Retina (tissue), 1 donor: ENCODE measurements at places on chromosomes 6 and 20.

GRCh38 chr6:20810727-20811108 is 276.5 kb downstream of the CDKAL1 start:
- no peak for DNase-seq

DNA sequence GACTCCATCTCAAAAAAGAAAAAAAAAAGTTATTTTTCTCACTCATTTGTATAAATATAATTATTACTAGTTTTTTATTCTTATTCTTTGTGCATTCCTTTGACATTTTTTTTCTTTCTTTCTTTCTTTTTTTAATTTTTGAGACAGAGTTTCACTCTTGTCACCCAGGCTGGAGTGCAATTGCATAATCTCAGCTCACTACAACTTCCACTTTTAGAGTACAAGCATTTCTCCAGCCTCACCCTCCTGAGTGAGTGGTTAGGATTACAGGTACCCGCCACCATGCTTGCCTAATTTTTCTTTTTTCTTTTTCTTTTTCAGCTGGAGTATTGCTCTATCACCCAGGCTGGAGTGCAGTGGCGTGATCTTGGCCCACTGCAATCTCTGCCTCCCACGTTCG is 51.4 kb upstream of the JARID2 start:
- no peak for DNase-seq

GRCh38 chr6:74420221-74420620 is 724.2 kb downstream of the CD109 start:
- no peak for DNase-seq

GRCh38 chr6:63839485-63839884 is 203.9 kb downstream of the PHF3 start:
- no peak for DNase-seq

- DNase-seq: peak; percentile 72
Measured at GRCh38 chr6:19719691-19720128, 117.5 kb upstream of the ID4 start.

- peak; percentile 62 for DNase-seq
Measured at GRCh38 chr20:1185790-1186334, 1.1 kb upstream of the TMEM74B start.

- DNase-seq: no peak
Measured at GRCh38 chr6:132446855-132447241, 45.6 kb upstream of the MOXD1 start.

GRCh38 chr6:158064725-158065251 is 83.1 kb downstream of the SYNJ2 start:
- no peak for DNase-seq

DNA sequence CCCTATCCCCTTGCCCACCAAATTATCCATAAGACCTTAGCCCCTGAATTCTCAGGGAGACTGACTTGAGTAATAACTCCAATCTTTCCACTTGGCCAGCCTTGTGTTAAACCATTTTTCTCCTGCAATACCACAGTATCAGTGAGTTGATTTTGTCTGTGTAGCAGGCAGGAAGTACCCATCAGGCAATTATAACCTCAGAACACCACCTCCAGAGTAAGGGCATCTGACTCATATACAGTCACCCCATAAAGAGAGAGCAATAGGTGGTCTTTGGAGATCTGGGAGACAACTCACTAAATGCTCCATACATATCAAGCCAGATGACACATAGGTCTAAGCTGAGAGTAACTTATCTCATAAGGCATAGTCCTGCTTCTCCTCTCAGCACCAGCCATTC is 83.7 kb downstream of the FILIP1 start:
- no peak for DNase-seq

- DNase-seq: no peak
Measured at GRCh38 chr6:109772883-109773431, 81.9 kb downstream of the FIG4 start.

DNA sequence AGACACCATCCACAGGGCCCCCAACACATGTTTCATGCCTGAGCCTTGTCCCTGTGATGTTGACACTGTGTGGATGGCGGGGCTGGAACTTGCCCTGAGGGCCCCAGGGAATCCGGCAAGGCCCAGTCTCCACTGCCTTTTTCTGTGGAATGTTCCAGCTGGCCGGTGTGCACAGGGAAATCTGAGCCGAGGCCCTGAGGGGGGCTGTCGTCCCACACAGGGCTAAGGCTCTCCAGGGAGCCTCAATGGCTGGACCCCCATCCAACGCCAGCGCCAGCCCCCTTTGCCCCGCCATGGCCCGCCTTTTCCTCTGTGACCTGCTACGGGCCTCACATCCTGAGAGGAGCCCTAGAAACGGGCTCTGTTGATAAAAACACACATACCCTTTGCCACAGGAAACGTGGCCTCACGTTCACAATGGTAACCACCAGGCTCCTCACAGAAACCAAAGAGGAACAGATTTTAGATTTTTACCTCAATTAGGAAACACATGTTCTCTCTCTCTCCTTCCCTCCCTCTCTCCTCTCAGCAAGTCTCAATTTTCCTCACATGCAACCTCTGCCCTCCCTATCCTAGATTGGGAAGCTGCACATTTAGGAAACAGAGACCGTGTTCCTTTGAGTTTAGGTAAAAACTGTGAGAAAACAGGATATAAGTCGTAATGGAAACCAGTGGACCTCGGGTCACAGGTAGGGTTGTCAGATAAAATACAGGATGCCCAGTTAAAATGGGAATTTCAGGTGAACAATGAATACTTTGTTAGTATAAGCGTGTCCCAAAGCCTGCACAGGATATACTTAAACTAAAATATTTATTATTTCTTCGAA is 13.7 kb upstream of the ZNF831 start:
- no peak for DNase-seq

DNA sequence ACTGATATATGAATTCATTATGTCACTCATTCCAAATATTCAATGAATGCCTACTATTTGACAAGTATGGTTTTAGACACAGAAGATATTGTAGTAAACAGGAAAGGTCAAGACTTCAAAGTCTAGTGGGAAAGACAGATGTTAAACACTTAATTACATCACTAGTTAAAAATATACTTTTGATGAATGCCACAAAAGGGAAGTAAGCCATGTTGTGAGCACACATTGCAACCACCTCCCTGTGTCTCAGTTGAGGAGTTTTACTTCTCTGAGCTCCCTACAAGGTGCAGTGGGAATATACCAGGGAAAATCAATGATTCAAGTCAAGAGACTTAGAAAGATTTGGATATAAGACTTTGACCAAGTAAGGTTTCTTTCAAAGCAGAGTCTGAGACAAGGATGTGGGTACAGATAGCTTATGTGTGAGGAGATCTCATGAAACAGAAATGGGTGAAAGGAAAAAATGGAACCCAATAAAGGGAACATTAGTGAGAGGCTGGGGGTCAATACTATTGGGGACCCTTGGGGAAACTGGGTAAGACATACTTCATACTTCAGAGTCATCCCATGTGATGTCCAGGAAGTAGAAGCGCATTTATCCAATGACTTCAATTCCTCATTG is 503.7 kb downstream of the KIF16B start:
- DNase-seq: no peak

DNA sequence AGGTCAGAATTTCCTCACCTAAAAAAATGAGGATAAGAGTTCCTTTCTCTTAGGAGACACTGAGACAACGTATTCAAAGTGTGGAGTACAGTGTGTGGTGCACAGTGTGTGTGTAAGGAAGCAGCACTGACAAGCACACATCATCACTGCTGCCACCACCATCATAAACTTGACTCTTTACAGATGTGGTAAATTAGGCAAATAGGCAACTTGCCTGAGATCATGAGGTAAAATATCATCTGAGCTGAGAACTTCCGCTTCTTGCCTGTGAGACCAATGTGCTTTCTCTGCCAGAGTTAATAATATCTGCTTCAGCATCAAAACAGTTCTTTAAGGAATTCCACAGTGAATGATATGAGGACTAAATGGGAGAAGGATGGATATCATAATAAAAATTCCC is 52.7 kb downstream of the LYRM4 start:
- DNase-seq: no peak

GRCh38 chr6:100209323-100210136 is 215.5 kb upstream of the MCHR2 start:
- no peak for DNase-seq

DNA sequence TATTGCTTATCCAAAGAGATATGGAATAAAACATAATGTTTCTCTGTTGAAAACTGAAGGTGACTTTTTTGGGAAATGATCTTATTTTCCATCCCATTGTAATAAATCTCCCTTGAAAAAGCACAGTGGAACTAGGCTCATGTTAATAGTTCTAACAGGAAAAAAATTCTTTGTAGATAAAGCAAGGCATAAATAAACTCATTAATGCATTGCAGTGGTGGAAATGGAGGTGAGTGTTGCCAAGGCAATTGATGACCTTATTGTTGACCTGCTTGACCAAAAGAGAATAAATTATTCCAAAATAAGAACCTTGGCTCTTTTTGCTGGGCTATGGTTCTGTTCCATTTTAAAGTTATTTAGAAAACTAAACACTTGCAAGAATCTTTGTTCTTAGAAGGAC is 55.2 kb downstream of the TRMT11 start:
- no peak for DNase-seq

- DNase-seq: no peak
Measured at GRCh38 chr6:110849781-110850180, 24.8 kb upstream of the AMD1 start.

DNA sequence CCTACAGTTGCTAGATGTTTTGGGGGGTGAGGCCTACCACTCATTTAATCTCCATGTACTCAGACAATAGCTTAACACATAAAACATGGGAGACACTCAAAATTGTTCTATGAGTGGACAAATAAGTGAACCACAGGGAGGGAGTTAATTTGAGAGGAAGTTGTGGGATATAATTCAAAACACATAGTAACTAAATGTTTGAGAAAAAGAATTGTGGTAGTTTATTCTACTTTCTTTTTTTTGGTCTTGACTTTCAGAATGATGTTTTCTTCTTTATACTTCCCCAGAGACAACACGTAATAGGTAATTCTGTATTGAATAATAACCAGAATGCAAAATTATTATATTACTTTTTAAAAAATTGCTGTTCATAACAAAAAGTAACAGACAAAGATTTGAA is 453.8 kb downstream of the RFPL4B start:
- no peak for DNase-seq

GRCh38 chr6:5158180-5158579 is 73.0 kb downstream of the PPP1R3G start:
- DNase-seq: no peak

DNA sequence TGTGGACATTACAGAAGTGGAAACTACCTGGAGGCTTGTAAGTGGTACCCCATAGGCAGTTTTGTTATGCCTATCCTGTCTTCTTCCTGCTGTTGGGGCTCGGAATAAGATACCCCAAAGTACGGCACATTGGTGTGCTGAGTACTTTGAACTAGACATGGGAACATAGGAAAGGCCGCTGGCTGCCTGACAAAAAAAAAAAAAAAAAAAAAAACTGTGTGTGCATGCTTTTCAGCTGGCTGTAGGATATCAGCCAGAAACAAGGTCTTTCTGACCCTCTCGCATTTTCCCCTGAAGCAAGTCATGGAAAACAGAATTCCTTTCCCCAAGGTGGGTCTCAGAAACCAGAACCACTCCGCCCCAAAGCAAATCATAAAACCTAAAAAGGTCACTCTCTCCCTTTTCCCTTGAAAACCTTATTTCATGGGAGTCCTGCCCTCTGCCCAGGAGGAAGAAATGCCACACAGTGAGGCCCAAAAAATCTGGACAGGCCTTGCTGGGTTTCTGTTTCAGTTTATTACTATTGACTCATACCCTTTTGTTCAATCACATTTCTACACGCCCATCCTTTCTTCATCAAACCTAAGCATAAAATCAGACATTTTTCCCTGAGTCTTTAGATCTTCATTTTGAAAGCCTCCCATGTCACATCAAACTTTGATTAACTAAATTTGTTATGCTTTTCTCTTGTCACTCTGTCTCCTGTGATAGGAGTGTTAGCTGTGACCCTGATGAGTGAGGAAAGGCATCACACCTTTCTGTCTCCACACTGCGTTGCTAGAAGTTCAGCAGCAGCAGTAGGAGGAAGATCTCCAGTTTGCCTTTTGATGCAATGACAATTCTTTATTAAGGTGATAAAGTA is 17.2 kb downstream of the SLC2A12 start:
- no peak for DNase-seq

DNA sequence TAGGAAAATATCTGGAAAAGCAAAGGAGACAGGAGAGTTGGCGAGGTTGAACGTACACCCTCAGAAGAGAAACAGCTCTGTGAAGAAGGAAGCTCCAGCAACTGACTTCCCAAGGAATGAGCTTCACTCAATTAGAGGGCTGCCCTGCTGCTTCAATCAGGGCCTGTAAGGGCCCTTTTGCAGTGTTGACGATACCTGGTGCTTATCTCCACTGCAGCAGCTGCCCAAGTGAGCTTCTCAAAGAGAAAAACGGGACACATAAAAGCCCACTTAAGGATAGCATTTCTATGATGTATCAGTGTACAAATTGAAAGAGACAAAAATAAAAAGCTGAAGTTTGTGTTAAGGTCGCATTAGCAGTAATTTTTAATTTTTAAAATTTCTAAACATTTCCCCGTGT is 16.4 kb downstream of the SEC63 start:
- DNase-seq: no peak

- DNase-seq: peak; percentile 15
Measured at GRCh38 chr20:56685879-56686278, 56.8 kb downstream of the TFAP2C start.

GRCh38 chr6:74764486-74764885 is 441.4 kb downstream of the COL12A1 start:
- no peak for DNase-seq

DNA sequence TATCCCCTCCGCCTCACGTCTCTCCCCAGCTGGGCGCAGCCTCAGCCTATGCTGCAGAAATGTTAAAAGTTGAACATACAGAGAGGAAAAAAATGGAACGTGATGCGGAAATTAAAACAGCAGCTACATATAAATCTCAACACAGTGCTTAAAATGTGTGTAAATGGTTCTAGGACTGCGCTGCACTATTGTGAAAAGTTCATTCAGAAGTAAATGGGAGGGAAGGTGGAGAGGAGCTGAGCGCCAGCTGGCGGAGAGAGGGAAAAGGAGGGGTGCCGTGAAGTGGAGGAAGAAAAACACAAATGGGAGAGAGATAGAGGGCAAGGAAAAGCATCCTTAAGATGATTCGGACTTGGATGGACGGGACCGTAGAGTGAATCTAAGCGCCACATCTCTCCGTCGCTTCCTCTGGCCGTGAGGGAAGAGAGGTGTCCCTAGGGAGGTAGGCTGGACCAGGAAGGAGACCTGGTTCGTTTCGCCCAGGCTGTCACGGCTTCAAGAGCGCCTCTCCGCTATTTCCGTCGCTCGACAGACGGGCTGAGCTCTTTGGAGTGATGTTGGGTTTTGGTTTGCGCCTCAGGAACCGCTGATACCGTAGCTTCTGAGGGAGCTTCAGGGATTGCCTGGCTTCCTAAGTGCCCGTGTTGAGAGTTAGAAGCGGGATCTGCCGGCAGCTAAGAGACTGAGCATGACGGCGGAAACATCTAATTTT is 113.7 kb downstream of the TRIM27 start:
- DNase-seq: peak; percentile 79

- no peak for DNase-seq
Measured at GRCh38 chr6:170264086-170264485, 26.8 kb downstream of the DLL1 start.

- DNase-seq: no peak
Measured at GRCh38 chr20:60246751-60247150, 288.5 kb downstream of the CDH26 start.

DNA sequence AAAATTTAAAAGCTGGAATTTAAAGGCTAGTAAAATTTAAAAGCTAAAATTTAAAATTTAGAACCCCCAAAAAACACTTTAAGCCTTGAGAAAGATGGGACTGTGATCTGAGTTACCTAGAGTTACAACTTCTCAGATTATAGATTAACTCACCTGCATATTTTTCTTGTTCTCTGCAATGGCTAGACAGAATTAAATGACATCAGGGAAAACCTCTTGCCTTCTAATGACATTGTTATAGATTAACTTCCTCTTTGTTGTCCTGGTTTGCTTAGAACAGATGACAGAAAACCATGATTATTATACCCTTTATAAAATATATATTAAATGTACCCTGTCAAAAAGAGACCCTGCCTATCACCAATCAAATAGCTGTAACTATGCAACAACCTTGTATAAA is 56.4 kb downstream of the TRDN start:
- no peak for DNase-seq
